Activated CD4-positive, alpha-beta T cell treated with anti-CD3 and anti-CD28 coated beads for 4 hours (primary cell): ENCODE measurements at places on chromosomes 3 and 15.

GRCh38 chr3:107106316-107106715 lies 270.9 kb upstream of the CCDC54 start:
- no peak for DNase-seq

DNA sequence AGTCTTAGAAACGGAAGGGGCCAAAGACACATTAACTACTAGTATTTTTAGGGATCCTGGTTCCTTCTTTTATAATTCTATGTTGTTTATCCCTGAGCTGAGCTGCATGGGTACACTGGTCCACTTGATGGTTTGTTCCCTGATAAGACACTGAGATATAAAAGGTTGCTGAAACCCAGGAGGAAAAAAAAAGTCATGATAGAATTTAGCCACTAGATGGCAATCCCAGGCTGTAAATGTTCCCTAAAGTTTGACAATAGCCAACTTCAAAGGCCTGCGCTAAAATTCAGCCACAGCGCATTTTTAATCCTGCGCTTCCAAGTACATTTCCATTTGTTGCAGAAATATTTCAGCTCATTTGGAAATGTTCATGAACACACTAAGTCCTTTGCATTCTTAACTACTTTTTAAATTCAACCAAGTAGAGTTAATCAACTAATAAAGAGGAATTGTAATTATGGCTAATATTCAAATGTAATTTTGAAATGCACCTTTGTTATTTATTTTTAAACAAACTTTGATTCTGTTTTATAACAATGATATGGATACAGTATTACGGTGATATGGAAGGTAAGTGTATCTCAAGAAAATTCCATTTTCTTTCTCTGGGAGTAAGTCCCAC lies 249.3 kb upstream of the FEZF2 start:
- DNase-seq: no peak

GRCh38 chr3:41581700-41582099 lies 380.2 kb downstream of the ULK4 start:
- DNase-seq: no peak

GRCh38 chr3:24915639-24916038 lies 421.0 kb upstream of the THRB start:
- no peak for DNase-seq

DNA sequence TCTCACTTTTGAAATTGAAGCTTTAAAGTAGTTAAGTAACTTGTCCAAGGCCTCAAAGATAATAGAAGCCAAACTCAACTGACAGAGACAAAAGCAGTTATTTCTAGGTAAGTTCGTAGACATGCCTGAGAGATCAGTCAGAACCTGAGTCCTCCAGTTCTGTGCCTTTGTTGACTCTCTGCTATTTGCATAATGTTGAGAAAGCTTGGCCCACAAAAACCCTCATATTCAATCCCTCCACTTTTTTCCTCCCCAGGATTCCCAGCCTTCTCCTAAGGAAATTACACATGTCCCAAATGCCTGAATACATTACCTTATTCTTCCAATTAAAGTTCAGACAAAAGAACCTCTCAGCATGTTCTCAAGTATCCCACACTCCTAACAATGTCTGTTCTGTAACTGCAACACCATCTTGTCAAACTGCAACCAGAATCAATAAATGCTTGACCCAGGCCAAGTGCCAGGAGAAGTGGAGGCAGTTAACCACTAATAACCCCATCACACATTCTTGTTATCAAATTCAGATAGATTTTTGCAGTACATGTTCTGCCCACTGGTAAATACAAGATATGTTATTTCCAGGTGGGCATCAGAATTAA lies 217.8 kb downstream of the LRRC3B start:
- no peak for DNase-seq

- no peak for DNase-seq
These were observed 24.7 kb downstream of the ARHGAP31 start for GRCh38 chr3:119318876-119319275.

- no peak for DNase-seq
These were observed 37.0 kb upstream of the GCSAM start for GRCh38 chr3:112170046-112170445.

DNA sequence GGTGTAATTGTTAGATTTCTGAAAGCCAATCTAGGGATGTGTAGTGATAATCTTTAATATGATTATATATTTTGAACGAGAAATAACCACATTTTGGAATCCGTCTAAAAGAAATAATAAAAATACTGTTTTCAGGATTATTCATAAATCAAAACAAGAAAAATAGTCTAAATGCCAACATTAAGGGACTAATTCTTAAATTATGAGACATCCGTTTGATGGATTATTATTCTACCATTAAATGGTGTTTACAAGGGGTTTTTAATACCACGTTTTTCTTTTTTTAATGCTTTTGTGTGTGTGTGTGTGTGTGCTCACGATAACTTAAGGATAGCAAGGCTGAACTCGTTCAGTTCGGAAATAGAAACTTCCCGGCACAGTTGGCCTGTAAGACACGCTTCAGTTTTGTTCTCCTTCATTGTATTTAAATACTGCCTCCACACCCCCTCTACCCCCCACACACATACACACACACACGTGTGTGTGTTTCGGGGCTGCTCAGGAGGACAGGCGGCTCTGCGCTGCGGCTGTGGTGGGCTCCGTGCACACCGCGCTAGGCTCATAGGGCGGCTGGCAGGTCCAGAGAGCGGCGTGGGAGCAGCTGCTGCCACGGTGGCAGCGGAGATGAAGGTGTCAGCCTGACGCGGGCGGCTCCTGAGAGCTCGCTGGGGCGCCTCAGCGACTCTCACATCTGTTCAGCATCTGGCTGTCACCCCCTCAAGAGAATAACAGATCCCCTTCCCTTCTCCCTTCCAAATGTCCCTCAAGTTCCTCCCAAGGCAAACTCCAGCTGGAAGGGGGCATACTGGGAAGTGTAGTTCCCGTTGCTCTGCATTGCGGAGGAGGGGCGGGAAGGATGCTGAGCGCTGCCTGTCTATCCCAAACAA lies 23.0 kb upstream of the ANP32A start:
- peak; percentile 28 for DNase-seq

DNA sequence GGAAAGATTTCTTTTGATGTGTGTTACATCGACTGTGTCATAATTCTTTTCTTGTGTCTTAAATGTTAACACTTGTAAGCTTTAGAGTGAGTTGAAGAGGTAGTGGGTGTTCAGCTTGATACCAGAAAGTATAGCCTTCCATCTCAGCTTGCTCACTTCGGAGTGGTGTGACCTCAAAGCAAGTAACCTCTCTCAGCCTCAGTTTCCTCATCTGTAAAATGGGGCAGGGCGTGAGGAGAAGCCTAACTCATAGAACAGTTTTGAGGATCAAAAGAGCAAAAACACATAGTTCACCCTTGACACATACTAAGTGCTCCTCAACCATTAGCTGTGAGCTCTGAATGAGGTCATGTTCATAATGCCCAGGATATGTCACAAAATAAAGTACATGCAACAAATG lies 434.8 kb upstream of the PROK2 start:
- DNase-seq: no peak

DNA sequence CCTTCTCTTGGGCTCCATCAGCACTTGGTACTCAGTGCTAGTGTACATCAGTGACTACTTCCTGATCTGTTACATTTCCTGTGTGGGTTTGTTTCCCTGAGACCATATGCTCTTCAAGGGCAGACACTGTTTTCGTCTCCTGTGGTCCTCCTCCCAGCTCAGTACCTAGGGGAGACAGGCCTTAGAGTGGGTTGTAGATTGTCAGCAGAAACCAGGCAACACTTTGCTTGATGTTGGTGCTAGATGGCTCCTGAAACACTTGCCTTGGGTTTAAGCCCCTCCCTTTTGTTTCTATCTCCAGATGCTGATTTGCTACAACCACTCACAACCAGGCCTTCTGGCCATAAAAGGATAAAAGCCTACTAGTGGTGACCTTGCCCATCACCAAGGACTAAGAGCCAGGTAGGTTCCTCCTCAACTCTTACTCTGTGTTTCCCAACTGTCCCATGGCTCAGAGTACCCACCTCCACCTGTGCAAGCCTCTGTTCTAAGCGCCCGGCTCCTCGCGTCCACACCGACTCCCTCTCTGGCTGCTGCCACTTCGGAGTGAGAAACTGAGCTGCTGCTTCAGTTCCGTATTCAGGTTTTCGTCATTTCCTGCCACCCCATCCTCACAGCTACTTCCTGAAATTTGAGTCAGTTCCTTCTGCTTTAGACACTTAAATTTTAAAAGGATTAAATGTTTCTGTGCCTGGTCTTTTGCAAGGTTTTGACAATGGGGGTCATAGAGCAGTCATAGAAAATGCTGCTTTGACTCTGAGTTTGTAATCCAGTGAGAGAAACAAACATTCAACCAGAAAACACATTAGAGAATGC lies at the start of gene HCLS1:
TSS of gene HCLS1 (minus strand) at position 548 of the 816 bp plus-strand sequence. CDS start 2,556 bp downstream, outside the sequence.
- peak; percentile 66 for DNase-seq
